ENCODE measurements at places on chromosomes 2 and 18.

GRCh38 chr18:53850902-53851301 is 373.6 kb downstream of the MBD2 start:
- DNase-seq = no peak

- DNase-seq = no peak
Observed at GRCh38 chr2:12708508-12709206, 8.1 kb upstream of the TRIB2 start.

DNA sequence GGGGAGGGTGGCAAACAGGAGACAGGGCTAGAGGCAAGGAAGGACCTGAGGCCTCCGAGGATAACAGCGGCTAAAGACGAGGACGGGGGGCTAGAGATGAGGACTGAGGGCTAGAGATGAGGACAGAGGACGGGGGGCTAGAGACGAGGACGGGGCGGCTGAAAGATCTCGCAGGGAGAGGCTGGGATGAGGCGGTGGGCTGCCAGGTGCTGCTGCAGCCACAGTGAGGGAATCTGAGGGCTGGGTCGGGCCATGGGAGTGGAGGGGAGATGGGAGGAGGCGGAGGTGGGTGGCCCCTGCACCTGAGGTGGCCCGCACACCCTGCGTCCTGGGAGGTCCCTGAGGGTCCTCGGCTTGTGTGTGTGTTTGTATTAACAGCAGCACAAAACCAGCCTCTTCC is 350.2 kb upstream of the SALL3 start:
- DNase-seq = no peak

DNA sequence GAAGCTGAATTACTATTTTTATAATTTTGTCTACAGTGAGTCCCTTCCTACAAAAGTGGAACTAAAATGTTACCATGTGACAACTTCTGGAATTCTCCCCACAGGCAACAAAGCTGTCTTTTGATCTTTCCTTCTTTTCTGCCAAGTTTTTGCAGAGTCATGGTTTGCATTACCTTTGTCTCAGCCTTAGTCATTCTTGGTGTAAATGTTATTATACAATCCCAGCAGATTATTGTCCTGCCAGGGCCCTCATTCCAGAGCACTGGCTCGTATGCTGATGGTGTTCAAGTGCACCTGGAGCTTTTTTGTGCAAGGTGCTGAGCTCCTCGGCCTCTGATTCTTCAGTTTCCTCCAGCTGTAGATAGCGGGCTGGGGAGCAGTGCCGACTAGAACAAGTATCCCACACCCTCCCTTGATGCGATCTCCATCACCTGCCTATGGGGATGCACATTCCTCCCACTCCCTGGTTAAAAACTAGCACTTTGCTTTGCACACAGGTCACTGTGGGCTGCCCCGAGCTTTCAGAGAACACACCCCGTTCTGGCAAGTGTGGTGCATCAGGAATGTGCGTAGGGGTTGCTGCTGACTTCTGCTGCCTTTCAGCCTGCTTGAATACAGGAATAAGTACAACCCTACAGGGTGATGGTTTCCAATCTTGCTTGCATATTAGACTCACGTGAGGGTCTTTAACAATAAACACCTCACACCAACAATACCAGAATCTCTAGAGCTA is 263.6 kb downstream of the RNF144A start:
- peak; percentile 27 for DNase-seq

DNA sequence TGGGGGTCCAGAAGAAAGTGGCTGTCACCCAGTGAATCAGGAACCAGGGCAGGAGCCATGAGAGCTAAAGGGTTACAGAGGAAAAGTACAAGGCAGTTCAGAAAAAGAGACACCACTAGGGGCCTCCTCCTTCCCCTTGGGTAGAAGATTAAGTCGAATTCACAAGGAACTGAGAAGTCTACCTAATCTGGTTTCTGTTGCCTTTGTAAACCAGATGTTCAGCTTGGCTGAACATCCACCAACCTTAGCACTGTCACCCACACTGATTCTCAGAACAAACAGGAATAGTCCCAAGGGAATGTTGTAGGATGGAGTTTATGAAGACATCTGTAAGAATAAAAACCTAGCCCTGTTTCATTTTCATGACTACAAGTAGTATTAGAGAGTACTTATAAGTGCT is 90.4 kb upstream of the NOSTRIN start:
- peak; percentile 19 for DNase-seq

GRCh38 chr18:61770279-61770678 is 122.5 kb downstream of the RNF152 start:
- DNase-seq = no peak

DNA sequence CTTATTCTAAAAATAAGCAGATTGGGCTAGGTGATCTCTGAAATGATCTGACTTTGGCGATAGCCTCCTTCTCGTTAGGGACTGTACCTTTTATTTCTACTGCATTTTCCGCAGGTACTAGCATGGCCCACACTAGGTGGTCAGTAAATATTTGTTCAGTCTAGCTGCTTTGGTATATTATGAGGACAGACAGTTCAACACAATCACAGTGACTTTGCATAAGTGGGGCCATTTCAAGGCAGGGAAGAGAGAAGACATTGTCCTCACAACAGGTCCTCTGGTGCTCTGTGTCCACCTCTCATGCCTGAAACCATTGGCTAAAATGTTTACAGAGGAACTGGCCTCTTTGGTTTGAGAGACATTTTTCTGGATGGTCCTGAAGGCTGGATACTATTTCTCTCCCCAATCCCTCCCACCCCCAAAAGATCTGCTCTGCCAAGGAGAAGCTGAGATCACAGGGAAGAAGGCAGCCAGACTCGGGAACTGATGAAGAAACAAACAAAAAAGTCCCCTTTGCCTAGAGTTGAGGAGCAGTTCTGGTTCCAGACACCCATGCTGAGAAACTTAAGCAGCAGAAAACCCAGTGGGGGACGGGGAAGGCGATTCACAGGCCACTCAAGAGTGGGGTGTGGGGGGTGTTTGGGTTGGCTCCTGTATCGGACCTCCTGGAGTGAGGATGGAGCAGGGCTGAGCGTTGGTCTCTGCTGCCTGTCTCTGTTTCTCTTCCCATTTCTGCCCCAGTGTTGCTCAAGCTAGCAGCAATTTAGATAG is 2.9 kb upstream of the TNP1 start:
- DNase-seq = no peak

DNA sequence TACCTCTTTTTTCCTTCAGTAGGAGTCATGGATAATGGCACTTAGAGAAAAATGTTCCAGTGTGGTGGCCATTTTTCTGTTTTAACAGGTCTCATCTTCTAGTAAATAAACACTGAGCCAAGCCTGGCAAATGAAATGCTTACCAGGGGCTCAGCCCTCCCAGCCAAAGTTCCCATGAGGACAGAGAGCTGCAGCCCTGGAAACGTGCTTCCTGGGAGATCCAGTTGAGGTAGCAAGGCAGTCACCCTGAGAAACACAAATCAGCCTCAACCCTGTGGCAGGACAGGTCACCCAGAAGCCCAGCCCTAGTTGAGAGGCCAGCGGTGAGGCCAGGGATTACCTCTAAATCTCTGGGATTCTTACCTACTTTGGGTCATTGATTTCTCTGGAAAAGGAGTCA is 140.1 kb downstream of the LNPK start:
- DNase-seq = no peak

GRCh38 chr2:38037757-38038621 is 38.0 kb downstream of the CYP1B1 start:
- peak; percentile 77 for DNase-seq

- peak; percentile 23 for DNase-seq
Observed at GRCh38 chr2:185208261-185208660, 530.3 kb upstream of the FSIP2 start.

- no peak for DNase-seq
Observed at GRCh38 chr2:219789476-219789875, 162.0 kb downstream of the SLC4A3 start.

DNA sequence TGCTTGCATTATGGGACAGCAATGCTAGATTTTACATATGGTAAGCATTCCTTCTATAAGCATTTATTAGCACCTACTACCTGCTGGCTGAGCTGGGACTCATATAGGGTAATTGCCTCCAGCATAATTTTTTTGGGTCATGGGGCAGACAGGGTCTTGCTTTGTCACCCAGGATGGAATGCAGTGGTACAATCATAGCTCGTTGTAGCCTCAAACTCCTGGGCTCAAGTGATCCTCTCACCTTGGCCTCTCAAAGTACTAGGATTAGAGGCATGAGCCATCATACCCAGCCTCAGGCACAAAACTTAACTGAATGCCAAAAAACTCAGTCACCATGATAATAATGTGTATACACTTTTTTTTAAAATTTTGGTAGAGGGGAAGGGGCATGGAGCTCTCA is 35.3 kb downstream of the TMEM237 start:
- no peak for DNase-seq

DNA sequence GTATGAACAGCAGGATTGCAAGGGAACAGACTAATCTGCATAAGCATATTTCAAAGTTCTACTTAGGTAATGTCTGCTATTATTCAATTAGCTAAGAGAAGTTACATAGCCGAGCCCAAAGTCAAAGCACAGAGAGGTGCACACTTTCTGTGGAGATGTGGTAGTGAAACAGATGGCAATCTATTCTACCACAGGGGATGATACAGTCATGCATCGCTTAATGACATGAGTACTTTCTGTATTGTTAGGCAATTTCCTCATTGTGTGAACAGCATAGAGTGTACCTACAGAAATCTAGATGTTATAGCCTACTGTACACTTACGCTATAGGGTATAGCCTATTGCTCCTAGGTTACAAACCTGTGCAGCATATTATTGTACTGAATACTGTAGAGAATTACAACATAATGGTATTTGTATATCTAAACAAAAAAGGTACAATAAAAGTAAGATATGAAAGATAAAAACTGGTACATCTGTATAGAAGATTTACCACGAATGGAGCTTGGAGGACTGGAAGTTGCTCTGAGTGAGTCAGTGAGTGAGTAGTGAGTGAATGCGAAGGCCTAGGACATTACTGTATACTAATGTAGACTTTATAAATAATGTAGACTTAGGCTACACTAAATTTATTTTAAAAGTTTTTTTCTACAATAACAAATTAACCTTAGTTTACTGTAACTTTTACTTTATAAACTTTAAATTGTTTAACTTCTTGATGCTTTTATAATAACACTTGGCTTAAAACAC is 197.6 kb downstream of the MBD5 start:
- peak; percentile 11 for DNase-seq

- DNase-seq = peak; percentile 92
Observed at GRCh38 chr2:26086155-26086637, 52.3 kb downstream of the RAB10 start.

GRCh38 chr2:231970461-231970860 is 8.9 kb downstream of the DIS3L2 start:
- peak; percentile 46 for DNase-seq

DNA sequence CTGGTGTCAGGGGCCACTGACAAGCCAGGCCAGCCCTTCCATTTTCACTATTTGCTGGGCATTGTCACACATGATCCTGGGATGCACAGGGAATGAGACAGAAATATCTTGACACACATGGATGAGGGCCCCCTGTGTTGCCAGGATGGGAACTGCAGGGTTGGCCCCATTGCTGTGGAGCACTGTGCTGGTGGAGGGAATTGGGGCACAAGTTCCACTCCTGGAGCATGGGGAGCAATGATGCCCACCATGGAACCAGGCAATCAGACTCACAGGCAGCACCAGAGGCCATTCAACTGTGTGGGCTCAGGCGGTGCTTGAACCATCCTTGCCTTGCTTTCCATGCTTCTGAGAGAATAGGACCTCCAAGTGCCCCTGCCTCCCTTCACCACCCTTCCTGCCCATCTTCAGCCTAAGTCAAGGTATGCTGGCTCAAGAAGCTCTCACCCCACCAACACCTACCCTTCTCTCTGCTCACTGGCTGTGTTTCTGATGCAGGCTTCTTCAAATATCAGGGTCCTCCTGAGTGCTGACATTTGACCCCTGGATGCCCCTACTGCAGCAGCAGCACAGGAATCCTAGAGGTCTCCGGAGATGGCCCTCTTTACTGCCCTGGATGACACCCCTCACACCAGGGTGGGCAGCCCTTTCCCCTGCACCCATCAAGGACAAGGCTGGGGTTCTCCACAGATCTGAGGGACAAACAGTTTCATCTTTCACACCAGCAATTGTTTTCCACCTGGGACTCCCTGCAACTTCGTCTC is 11.0 kb downstream of the ADRA2B start:
- DNase-seq = no peak

- DNase-seq = no peak
Observed at GRCh38 chr2:95261602-95262001, 12.6 kb upstream of the PROM2 start.

- no peak for DNase-seq
Observed at GRCh38 chr18:36440614-36441013, 143.1 kb downstream of the FHOD3 start.

DNA sequence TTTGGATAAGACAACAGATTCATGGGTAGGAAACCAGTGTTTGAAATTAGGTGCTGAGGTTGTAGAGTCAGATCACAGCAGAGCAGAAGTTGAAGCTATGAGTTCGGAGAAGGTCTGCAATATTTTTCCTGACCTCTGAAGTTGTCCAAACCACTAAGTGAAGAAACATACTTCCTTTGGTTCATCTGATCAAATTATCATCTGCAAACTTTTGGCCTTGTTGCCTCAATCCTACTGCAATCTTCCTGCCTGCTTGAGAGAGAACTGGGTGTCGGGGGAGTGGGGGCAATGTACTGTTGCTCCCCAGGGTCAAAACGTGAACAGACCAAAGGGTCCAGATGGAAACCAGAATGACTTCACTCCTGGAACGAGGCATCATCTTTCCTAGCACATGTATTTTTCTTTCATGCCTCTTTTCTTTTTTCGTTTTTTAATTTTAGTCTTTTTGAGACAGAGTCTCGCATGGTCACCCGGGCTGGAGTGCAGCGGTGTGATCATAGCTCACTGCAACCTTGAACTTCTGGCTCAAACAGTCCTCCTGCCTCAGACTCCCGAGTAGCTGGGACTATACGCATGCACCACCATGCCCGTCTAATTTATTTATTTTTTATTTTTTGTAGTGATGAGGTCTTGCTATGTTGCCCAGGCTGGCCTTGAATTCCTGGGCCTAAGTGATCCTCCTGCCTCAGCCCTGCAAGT is 42.7 kb downstream of the RAB31 start:
- no peak for DNase-seq

GRCh38 chr18:55696811-55697210 is 108.8 kb upstream of the TCF4 start:
- DNase-seq = no peak

DNA sequence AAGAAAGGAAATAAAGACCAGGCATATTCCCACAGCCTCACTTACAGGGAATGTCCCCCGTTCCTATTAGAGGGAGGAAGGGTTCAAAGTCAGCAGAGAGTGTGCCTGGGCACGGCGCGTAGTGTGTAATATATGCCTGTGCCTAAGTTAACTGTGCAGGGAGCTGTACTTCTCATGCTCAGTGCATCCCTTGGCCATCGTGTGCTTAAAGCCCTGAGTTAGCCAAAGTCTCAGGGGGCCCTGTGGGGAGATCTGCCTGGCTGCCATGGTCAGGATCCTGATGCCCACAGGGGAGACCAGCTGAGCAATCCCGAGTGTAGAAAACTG is 48.4 kb downstream of the TEX51 start:
- no peak for DNase-seq

GRCh38 chr2:216478151-216478550 is 20.5 kb upstream of the RPL37A start:
- peak; percentile 70 for DNase-seq

All from fibroblast of mammary gland (primary cell).